Ovary (tissue), 10 donors: ENCODE measurements at places on chromosomes 13 and 19. TPM values are rescaled to one million over a fixed set of nuclear protein-coding genes. Genes with fewer than 3 reads are reported as not detected.

The GPR18 gene
- total RNA-seq = not detected

The NOVA2 gene
- total RNA-seq = 1.3 TPM

GRCh38 chr13:30045916-30046704, 195.7 kb upstream of the UBL3 start:
- no peak for DNase-seq

DNA sequence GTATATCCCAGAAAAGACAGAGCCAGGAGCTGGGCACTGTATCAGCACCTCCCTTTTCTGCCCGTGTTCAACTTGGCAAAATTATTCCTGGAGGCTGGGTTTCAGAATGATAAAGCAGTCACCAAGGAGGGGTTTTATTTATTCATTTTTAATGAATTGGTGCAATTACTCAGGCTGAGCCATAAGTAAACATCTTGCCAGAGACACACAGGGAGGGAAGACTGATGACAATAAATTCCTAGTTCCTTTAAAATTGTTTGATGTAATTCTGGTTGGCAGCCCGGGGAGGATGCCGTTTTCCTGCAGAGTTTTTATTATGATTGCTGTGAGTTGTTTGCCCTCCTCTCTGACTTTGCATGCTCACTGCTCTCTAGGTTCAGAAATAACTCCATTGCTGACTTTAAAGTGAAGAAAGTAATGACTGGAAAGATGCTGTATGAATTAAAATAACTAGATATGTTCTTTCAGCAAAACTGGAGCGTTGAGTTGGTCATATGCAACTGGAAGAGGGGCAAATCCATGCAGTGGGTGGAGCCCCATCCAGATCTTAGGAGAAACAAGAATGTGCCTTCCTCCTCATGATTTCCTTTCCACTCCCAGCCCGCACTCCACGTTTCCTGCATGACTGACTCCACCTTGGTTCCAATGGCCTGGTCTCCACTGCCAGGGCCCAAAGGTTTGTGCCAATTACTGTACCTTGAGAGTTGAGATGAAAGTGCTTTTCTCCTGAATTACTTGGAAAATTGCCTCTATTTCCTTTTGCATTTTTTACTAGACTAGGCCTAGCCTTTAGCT, 182.1 kb downstream of the RFC3 start:
- no peak for DNase-seq

GRCh38 chr19:1128106-1128505, 24.3 kb downstream of the GPX4 start:
- DNase-seq = no peak

DNA sequence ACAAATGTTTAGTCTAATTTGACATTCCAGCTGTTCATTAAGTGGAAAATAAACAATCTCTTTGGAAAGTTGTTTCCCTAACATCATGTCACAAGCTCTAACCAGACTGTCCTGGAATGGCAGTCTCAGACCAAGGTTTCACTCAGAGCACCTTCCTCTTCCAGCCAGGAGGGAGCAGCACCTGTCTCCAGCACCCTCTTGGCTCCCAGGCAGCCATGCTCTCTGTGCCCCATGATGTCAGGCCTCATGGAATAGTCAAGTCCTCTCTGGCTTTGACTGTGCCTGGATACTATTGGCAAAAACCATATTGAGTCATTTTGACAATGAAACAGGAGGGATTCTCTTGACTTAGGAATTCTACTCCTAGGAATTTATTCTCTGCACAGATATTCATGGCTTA, 171.4 kb downstream of the OXGR1 start:
- DNase-seq = no peak

DNA sequence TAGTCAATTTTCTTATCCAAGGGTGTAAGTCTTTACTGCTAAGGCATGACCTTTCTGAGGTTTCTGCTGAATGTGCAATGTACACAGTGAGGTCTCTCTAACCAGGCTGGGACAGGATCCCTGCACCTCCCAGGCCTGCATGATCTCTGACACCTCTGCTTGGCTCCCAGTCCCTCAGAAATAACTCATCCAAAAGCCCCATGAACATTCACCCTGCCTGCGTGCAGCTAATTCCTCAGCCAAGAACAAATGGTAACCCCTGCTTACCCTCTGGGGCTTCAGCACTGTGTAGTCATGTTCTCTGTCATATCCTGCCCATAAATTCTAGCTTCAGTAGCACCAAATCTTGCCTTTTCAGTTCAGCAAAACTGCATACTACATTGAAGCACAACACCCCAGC, 1146.3 kb upstream of the MIR17HG start:
- no peak for DNase-seq

DNA sequence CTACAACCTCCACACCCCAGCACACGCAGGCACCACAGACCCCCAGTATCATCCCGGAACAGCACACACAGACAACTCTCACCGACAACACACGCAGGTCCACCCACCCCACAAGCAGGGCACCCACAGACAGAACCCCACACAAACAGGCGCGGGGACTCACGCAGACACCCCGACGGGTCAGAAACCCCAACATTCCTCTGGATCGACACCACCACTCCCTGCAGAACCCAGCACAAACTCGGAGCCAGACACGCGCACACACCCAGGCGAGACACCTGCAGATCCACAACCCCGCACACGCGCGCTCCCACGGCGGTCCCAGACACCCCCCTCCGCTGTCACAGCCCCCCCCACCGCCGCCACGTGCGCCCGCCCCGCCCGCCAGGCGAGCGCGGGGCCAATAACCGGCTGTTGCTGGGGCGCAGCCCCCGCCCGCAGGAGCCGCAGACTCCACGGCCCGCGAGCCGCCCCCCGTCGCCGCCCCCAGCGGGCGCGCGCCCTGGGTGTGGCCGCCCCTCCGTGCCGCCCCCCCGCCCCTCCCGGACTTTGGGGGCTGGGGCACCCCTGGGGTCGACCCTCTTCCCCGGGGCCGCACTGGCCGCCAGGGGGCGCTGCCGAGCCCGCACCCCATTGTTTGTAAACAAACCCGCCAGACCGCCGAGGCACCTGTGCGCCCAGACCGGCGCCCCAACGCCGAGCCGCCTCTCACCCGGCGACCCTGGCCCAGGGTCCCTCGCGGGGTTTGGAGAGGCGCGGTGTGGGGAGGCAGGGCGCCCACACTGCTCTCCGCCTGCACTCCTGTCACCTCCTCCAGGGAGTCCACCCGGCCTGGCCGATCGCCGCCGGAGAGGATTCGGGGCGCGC, 712 bp downstream of the BBC3 start:
- DNase-seq = peak; percentile 79

- no peak for DNase-seq
These were observed 166.2 kb downstream of the FGF14 start for GRCh38 chr13:102235689-102236088.

DNA sequence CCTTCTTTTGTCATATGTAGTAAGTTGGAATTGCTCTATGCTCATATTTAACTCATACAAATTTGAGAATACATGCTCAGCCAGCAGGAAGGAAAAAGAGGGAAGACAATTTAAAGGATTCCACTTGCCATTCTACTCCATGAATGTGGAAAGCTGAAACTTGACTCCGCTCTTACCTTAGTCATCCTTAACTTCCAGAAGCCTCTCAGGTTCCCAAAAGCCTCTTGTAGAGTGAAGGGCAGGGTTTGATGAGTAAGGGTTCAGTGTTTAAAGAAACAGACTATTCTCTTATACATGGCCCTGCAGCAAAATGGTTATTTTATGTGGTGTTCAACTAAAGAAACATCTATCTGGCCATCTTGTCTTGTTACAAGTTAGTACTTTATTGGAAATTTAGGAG, 27.1 kb downstream of the FAM124A start:
- no peak for DNase-seq

DNA sequence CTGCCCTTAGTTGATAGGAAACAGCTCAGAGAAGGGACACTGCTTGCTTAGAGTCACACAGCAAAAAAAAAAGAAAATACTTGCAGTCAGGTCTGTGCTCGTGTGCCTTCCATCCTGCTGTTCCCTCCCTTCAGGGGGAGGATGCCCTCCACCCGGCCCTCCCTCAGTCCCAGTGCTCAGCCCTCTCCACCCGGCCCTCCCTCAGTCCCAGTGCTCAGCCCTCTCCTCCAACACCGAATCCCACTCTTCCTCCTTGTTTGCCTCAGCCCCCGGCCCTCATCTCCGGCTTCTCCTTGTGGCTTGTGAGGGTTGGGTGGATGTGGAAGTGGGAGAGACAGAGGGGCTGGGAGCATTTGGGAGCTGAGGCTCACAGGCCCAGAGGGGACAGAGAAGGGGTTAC, 5.8 kb downstream of the TFPT start:
- DNase-seq = no peak
